ENCODE measurements at places on chromosomes 11 and 22. TPM values are rescaled to one million over a fixed set of nuclear protein-coding genes. Genes with fewer than 3 reads are reported as not detected.

TIMP3 gene
- total RNA-seq, result 550 TPM

GRCh38 chr22:22855617-22856308 lies 31.9 kb upstream of the IGLL5 start:
- no peak overlapping the region for H3K27ac ChIP-seq
- DNase-seq, result no peak
- no peaks in the 10 kb centered on the region for H3K36me3 ChIP-seq
- no peak overlapping the region for H3K4me3 ChIP-seq
- H3K27me3 ChIP-seq, result no peaks in the 10 kb centered on the region
- H3K4me1 ChIP-seq, result no peaks in the 10 kb centered on the region

ATL3 gene
- total RNA-seq, result 78.7 TPM

DNA sequence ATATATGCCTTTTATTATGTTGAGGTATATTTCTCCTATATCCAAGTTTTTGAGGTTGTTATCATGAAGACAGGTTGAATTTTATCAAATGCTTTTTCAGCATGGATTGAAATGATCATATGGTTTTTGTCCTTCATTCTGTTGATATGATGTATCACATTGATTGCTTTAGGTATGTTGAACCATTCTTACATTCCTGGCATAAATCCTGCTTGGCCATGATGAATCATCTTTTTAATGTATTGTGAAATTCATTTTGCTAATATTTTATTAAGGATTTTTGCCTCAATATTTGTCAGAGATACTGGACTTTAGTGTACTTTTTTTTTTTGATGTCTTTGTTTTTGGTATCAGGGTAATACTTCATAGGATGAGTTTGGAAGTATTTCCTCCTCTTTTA lies 283.8 kb upstream of the C11orf87 start:
- H3K4me3 ChIP-seq, result no peak overlapping the region
- H3K36me3 ChIP-seq, result no peaks in the 10 kb centered on the region
- no peak overlapping the region for H3K27ac ChIP-seq
- no peaks in the 10 kb centered on the region for H3K4me1 ChIP-seq
- no peaks in the 10 kb centered on the region for H3K27me3 ChIP-seq
- DNase-seq, result no peak

LPXN gene
- 7.7 TPM for total RNA-seq

SLCO2B1 gene
- 244 TPM for total RNA-seq

DNA sequence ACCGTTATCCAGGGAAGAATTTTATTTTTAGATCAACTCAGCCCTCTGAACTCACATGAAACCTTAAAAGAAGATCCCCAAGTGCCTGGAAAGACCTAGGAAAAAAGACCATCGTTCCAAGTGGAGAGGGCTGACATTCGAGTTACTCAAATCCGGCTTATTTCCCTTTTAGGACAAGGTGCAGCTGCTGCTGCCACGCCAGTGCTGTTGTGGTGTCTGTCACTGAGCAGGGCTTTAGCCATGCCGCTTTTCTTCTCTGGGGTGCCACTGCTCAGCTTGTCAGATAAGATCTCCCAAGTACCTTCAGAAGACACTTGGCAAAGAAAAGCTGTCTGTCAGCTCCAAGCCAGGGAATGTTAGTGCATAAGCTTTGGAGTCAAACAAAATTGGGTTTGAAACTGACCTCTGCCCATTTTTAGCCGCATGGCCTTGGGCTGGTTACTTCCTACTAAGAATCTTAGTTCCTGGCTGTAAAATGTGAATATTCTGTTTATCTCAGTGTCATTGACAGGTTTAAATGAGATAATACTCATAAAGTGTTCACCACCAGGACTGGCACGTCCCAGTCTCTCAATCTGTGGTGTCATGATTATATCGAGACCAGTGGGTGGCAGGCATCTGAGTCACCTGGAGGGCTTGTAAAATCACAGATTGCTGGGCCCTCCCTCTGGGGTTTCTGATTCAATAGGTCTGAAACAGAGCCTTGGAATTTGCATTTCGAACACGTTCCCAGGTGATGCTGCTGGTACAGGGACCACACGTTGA lies 117.5 kb downstream of the PKNOX2 start:
- H3K4me3 ChIP-seq, result no peak overlapping the region
- no peaks in the 10 kb centered on the region for H3K27me3 ChIP-seq
- no peaks in the 10 kb centered on the region for H3K36me3 ChIP-seq
- H3K4me1 ChIP-seq, result peaks cover 38% of the 10 kb centered on the region

TMPRSS6 gene
- total RNA-seq, result not detected

FAM180B gene
- 1.0 TPM for total RNA-seq

NEU3 gene
- total RNA-seq, result 10.0 TPM

DNA sequence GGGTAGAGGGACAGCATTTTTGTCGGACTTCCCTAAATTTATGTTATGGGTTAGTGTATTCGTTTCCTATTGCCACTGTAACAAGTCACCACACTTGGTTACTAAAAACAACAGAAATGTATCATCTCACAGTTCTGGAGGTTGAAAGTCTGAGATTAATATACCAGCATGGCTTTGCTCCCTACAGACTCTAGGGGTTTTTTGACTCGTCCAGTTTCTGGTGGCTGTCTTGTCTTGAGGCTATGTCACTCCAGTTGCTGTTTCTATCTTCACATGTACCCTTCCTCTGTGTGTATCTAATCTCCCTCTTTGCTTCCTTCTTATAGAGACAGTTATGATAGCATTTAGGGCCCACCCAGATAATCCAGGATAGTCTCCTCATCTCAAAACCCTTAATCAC lies 9.1 kb upstream of the CCDC179 start:
- H3K4me3 ChIP-seq, result no peak overlapping the region
- no peak for DNase-seq
- H3K4me1 ChIP-seq, result no peaks in the 10 kb centered on the region
- no peak overlapping the region for H3K27ac ChIP-seq

GRCh38 chr11:19769820-19770219 lies 57.2 kb downstream of the NAV2 start:
- H3K27ac ChIP-seq, result no peak overlapping the region
- no peak for DNase-seq
- no peak overlapping the region for H3K4me3 ChIP-seq
- peaks cover 47% of the 10 kb centered on the region for H3K4me1 ChIP-seq
- H3K36me3 ChIP-seq, result no peaks in the 10 kb centered on the region

DNA sequence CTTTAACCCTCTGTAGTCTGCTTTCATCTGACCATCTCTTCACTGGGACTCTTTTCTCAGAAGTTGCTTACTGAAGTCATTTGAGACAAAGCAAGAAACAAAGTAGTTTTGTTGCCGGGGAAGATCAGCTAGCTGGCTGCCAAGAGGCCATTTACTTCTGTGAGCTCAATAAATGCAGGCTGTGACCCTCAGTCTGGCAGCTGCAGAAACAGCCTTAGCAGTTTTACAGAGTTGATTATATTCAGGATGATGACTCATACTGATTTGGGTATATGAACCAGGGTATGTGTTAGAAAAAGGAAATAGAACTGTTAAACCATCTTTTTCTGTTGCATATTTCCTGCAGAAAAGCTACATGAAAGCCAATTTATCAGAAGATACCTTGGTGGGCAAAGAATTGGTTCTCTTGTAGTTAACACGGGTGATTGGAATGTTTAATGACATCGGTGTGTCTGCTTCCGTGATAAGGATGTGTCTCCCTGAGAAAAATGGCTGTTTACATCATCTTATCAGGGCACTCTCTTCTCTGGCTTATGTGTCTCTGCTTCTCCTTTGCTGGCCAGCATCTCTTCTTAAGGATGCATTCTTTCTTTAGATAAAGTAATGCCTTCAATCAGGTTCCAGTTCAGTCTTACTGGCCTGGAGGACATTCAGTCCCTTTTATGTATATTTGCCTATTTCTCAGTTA lies 18.5 kb downstream of the FIBIN start:
- no peak for DNase-seq
- H3K27ac ChIP-seq, result no peak overlapping the region
- no peaks in the 10 kb centered on the region for H3K27me3 ChIP-seq
- no peak overlapping the region for H3K4me3 ChIP-seq

GRCh38 chr11:69947793-69948255 lies 128.6 kb upstream of the FGF3 start:
- DNase-seq, result no peak
- H3K36me3 ChIP-seq, result no peaks in the 10 kb centered on the region
- H3K27me3 ChIP-seq, result no peaks in the 10 kb centered on the region

DNA sequence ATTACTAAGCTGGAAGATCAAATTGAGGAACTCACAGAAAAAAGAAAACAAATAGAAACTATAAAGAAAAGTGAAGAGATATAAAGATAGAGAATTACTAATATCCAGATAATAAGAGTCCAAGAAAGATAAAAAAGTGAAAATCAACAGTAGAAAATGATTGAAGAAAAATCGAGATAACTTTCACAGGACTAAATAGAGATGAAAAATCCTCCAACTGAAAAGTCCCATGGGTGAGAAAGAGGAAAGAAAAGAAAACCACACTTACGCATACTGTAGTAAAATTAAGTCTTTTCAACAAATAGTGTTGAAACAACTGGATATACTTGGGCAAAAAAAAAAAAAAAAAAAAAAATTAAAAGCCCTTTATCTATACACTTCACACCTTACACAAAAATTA lies 60.0 kb downstream of the ENTHD1 start:
- no peaks in the 10 kb centered on the region for H3K4me1 ChIP-seq
- no peak overlapping the region for H3K4me3 ChIP-seq
- H3K36me3 ChIP-seq, result no peaks in the 10 kb centered on the region

USP2 gene
- total RNA-seq, result 4.8 TPM

DNA sequence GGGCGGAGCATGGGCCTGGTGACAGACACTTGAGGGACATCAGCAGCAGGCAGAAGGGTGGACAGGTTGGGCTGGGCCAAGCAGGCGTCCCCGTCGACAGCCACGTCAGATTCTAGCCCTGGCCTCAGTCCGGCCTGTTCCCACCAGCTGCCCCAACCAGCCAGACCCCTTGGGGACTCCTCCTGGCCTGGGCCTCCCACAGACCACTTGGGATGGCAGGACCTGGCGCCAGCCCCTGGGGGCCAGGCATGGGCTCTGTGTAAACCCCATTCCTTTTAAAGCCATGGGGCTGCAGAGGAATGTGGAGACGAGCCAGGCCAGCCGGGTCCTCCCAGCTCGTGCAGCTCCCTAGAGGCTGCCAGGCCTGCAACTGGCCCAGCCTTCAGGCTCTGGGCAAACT lies 4.7 kb upstream of the SUSD2 start:
- peaks cover 6% of the 10 kb centered on the region for H3K4me1 ChIP-seq
- peaks cover 28% of the 10 kb centered on the region for H3K36me3 ChIP-seq
- H3K4me3 ChIP-seq, result no peak overlapping the region
- no peaks in the 10 kb centered on the region for H3K27me3 ChIP-seq
